ENCODE measurements at places on chromosomes 3 and 15.

- DNase-seq = no peak
These were observed 166.1 kb downstream of the PYDC2 start for GRCh38 chr3:191627064-191627463.

GRCh38 chr3:33578325-33579177, 138.3 kb upstream of the UBP1 start:
- DNase-seq = no peak

- DNase-seq = no peak
These were observed 66.2 kb upstream of the THSD4 start for GRCh38 chr15:71048913-71049675.

- DNase-seq = no peak
These were observed 271.9 kb downstream of the SUCLG2 start for GRCh38 chr3:67382536-67382935.

- DNase-seq = no peak
These were observed 15.3 kb upstream of the PLCL2 start for GRCh38 chr3:16869261-16870005.

GRCh38 chr3:52079958-52080357, 23.6 kb upstream of the DUSP7 start:
- no peak for DNase-seq

GRCh38 chr15:96331945-96332636, 1.6 kb downstream of the NR2F2 start:
- DNase-seq = no peak

All from stimulated activated CD4-positive, alpha-beta T cell treated with anti-CD3 and anti-CD28 coated beads, TNF-alpha, amount 100 ng/mL, for 1 hour (primary cell).